ENCODE measurements at places on chromosomes 5 and 9. TPM values are rescaled to one million over a fixed set of nuclear protein-coding genes. Genes with fewer than 3 reads are reported as not detected.

Gene IPO11
- 30.4 TPM for total RNA-seq

DNA sequence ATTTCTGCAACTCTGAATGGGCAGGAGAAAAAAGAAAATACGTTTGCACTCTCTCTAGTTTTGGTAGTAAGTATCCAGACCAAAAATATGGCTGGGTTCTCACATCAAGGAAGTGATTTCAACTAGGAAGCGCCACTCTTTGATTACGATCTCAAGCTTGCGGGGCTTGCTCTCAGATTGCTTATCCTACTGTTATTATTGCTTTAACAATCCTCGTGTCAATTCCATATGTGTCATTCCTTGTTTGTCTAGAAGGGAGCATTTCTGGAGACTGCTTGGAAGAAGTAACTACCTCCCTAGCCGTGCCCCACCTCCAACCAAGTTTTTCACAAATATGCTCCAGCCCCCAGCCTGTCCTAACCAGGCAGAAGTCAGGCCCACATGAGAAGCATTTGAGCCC is 3.5 kb downstream of the PRUNE2 start:
- H3K27me3 ChIP-seq = no peaks in the 10 kb centered on the region
- H3K4me1 ChIP-seq = peaks cover 11% of the 10 kb centered on the region
- no peak for DNase-seq
- H3K27ac ChIP-seq = no peak overlapping the region
- no peaks in the 10 kb centered on the region for H3K36me3 ChIP-seq

DNA sequence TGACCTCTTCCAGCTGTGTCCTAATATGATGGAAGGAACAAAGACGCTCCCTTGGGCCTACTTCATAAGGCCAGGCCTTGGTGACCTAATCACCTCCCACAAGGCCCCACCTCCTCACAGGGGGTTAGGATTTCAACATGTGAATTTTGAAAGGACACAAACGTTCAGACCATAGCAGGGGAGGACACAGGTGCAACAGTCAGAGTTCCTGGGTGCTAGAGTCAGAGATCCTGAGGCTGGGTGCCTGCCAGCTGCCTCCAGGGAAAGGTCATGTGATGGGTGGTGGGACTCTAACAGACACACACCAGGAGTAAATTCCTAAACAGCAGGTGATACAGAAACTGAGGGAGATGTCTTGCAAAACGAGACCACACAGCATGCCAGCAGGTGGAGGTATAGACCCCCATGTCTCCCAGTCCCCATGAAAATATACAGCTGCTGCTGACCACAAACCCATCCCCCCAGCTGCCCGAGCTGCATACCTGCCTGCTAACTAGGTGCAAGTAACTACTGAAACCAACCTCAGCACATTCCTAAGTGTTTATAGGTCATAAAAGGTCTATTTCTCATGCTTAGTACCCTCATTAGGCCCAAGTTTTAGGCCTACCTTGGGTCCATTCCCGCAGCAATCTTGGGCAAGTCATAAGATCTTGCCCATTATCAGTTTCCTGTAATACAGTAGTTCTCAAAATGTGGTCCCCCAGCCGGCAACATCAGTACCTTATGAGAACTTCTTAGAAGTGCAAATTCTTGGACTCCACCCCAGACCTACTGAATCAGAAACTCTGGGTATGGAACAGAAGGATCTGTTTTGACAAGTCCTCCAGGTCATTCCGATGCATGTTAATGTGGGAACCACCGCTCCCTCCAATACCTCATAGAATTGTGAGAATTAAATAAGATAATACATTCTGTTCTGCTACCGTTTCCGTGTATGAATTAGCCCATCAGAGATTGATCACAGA is 245.3 kb downstream of the ENC1 start:
- no peak overlapping the region for H3K27ac ChIP-seq
- DNase-seq = no peak
- no peak overlapping the region for H3K4me3 ChIP-seq
- no peaks in the 10 kb centered on the region for H3K4me1 ChIP-seq
- no peaks in the 10 kb centered on the region for H3K36me3 ChIP-seq

- DNase-seq = no peak
- H3K27ac ChIP-seq = no peak overlapping the region
- H3K4me3 ChIP-seq = no peak overlapping the region
- H3K36me3 ChIP-seq = no peaks in the 10 kb centered on the region
- H3K4me1 ChIP-seq = peaks cover 5% of the 10 kb centered on the region
Measured at GRCh38 chr9:97809666-97810344, 43.2 kb upstream of the FOXE1 start.

DNA sequence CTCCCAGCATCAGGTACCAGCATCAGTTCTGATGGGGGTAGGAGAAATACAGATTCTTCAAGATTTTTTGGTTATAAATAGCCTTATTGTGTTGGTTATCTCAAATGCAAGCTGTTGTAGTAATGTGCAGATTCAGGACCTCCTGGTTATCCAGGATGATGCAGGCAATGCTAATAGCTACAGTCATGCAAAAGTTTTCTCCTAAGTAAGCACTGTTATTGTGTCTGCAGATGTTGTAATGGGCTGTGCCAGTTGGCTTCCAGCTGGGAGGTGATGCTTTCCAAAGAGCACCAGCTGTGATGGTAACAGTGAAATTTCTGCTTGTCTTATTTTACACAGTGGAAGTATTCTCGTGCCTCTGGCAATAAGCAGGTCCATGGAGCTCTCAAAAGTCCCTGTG is 719.2 kb upstream of the CTNND2 start:
- no peaks in the 10 kb centered on the region for H3K4me1 ChIP-seq
- H3K27me3 ChIP-seq = no peaks in the 10 kb centered on the region
- no peak overlapping the region for H3K4me3 ChIP-seq

- H3K27me3 ChIP-seq = no peaks in the 10 kb centered on the region
- no peak overlapping the region for H3K4me3 ChIP-seq
Measured at GRCh38 chr9:33452828-33453271, 5.5 kb upstream of the AQP3 start.

GRCh38 chr5:156529892-156530291 is 202.9 kb downstream of the SGCD start:
- H3K4me3 ChIP-seq = no peak overlapping the region
- H3K36me3 ChIP-seq = no peaks in the 10 kb centered on the region
- no peaks in the 10 kb centered on the region for H3K27me3 ChIP-seq
- DNase-seq = no peak
- H3K27ac ChIP-seq = no peak overlapping the region

- DNase-seq = no peak
- H3K4me1 ChIP-seq = no peaks in the 10 kb centered on the region
- H3K27me3 ChIP-seq = no peaks in the 10 kb centered on the region
- H3K27ac ChIP-seq = peak overlapping the region; percentile 37
- H3K36me3 ChIP-seq = no peaks in the 10 kb centered on the region
Measured at GRCh38 chr5:55370291-55370925, 62.6 kb downstream of the MTREX start.

- DNase-seq = peak; percentile 74
- peak overlapping the region; percentile 48 for H3K27ac ChIP-seq
- peaks cover 22% of the 10 kb centered on the region for H3K36me3 ChIP-seq
- H3K4me3 ChIP-seq = no peak overlapping the region
- H3K27me3 ChIP-seq = no peaks in the 10 kb centered on the region
- H3K4me1 ChIP-seq = peaks cover 13% of the 10 kb centered on the region
Measured at GRCh38 chr9:132401824-132402223, 4.8 kb downstream of the TTF1 start.

DNA sequence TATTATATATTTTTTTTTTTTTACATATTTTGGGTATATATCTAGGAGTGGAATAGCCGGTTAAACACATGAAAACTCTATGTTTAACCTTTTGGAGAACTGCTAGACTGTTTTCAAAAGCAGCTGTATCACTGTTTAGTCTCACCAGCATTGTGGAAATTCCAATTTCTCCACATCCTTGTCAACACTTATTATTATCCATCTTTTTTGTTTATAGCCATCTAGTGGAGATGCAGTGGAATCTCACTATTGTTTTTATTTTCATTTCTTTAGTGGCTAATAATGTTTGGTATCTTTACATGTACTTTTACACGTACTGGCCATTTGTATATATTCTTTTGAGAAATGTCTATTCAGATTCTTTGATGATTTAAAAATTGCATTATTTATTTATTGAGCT is 22.7 kb upstream of the CCDC180 start:
- no peak for DNase-seq
- no peak overlapping the region for H3K4me3 ChIP-seq
- H3K36me3 ChIP-seq = peaks cover 28% of the 10 kb centered on the region

DNA sequence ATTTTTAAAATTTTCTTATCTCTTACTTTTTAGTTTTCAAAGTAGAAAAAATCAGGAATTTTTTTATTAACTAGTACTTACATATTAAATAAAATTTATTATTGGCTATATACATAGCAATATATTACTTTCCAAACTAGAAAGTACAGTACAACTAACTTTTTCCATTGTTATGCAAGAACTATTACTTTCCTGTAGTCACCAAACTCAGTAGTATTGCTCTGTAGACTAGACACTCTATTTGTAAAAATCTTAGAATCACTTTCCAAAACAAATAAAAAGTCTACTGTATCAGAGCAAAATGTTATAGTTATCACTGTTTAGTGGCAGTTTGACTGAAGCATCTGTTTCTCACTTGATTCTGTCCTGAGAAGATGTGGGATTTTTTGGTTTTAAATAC is 55.3 kb upstream of the MACIR start:
- H3K27ac ChIP-seq = no peak overlapping the region
- no peak overlapping the region for H3K4me3 ChIP-seq
- no peak for DNase-seq
- peaks cover 14% of the 10 kb centered on the region for H3K4me1 ChIP-seq
- no peaks in the 10 kb centered on the region for H3K27me3 ChIP-seq

All from thyroid gland (tissue), 4 donors.